Esophagus mucosa (tissue), 1 donor: ENCODE measurements at places on chromosomes 4 and X.

DNA sequence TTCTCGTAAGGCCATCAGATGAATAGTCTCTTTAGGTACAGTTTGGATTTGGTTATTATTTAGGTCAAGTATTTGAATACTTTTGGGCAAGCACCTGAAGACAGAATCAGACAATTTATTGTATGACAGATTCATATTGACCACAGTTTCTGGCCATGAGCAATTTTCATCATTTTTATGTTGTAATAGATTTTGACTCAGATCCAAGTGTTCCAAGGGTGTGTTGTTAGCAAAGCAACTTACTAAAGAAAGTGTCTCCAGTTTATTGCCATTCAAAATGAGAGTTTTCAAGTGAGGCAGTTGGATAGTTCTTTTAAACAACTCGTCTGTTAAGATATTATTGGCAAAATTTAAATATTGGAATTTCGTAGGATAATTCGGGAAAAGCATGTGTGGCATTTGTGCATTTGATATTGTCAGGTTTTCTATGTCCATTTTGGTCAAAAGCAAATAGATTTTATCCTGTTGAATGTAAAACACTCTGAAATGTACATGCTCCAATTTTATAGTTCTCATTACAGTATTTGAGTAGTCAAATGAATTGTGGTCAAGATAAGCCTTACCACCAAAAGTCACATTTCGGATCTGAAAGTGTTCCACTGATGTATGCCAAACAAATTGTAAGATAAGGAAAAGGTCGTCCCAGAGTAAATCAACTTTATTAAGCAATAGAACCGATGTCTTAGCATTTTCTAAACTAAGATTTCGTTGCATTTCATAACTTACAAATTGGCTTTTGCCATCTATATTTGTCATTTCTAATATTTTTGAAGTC is 8.4 kb downstream of the TLR10 start:
- ATAC-seq: no peak

DNA sequence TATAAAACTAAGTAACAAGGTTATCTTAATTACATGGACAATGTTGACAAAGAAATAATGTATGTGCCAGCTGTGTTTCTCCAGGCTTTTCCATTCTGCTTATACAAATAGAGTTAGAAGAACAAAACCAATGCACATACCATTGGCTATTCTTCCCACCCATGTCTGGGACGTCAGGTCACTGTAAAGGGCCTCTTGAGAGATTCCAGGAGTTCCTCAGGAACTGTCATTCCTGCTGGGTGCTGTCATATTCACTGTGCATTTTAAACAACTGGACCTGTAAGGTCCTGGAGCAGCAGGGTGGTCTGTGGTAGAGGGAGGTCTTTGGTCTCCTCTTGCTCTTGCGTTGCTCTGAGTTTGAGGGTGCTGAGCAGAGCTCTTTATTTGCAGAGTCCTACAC is 74.6 kb upstream of the AP1S2 start:
- no peak for ATAC-seq

GRCh38 chrX:31053621-31054020 is 18.2 kb downstream of the FTHL17 start:
- ATAC-seq: no peak

- ATAC-seq: no peak
These were observed 299.3 kb downstream of the CFAP47 start for GRCh38 chrX:36218801-36219200.

- ATAC-seq: no peak
These were observed 1.7 kb upstream of the LAS1L start for GRCh38 chrX:65536291-65536690.

GRCh38 chr4:185915817-185916216 is 103.8 kb upstream of the SORBS2 start:
- no peak for ATAC-seq

- no peak for ATAC-seq
These were observed 1026.0 kb downstream of the ADGRL3 start for GRCh38 chr4:62226082-62226481.
